ENCODE measurements at places on chromosomes 3 and 15.

DNA sequence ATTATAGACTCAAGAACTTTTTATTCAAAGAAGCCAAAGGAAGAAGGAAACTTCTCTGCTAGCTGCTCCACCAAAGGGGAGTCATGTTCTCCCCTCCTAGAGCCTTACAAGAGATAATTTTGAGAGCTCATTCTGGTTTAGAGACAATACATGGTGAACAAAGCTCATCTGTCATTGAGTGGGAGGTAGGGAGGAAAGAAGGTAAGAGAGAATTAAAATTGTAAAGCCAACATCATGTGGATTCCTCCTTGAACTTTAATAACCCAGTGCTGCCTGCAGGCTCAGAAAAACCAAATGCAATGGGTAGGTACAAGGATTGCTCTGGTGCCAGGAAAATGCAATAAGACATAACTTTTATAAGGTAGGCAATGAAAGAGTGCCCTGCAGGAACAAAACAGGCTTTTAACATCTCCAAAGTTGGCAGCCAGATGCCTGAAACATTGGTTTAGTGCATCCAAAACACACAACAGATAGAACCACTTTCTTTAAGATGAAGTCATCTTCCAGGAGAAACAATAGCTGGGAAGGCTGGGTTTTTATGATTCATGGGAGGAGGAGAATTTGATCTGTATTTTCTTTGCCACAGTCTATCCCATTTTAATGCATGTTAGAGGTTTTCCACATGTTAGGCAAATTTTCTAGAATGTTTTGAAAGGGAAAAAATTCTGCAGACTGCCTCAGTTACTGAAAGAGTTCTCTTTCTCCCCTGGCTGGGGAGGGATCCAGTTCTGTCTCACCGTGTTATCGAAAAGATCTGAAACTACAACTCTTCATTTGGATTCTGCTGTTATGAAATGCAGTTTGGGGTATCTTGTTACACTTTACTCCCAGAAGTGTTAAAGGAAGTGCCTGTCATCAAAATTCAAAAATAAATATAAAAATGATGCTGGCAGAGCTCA is 11.3 kb upstream of the ARHGEF3 start:
- DNase-seq = no peak

- no peak for DNase-seq
These were observed 58.4 kb downstream of the IQSEC1 start for GRCh38 chr3:13014755-13015285.

DNA sequence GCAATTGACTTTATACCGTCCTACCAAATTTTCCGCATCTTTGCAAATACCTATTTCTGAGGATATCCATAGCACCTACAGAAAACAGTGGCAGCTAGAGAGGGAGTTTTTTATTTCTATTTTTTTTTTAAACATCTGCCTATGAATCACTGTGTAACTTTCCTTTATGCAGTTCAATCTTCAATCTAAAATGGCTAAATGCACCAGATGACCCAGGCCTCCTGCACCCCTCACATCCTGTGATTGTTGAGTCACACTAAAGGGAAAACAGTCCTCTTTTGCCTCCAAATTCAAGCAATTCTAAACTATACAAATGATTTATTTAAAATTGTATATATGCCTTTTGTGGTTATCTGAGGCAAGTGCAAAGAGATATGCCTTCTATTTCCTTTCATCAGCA is 20.1 kb upstream of the BCL6 start:
- no peak for DNase-seq

DNA sequence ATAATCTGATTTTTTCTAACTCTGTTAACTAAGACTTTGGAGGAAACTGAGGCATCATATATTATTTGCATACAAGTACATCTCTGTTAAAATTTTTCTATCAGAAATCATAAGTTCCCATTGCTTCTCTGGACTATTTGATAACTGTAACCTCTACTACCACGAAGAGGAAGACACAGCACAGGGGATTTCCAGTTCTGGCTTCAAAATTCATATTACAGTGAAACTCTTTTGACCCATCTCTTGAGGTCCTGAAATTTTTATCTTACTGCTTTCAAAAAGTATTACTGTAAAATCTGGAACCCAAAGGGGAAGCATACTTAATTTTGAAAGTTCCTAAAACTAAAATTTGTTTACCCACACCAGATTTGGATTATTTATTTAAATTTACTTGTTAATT is 4.2 kb downstream of the PLSCR1 start:
- DNase-seq = no peak

DNA sequence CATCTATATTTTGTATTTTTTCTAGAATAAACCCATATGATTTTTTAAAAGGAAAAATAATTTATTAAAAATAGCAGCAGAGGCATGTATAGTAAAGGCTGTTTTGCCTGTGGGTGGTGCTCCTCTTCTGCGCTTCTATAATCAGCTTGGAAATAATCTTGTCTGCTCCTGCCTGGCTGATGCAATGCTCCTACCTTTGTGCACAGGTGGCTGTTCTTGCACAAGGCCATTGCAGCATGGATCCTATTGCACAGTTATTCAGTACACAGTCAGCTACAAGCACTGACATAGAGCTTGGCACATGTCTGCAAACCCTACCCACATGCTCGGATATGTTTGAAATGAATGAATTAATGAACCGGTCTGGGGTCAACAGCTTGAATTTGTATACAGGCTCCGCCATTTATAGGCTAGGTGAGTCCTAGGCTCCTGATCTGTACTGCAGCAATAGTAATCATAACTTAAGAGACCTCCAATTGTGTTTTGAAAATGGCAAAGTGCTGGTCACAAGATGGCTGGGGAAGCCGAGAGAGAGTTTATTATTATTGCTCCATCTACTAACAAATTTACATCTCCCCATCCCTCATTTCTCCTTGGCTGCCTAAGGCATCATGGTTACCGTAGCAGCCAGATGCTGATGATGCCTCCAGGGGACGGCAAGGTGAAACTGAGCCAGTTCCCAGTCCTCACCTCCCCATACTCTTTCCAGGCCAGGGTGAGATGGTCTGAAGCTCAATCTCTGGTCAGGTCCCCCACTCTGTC is 532 bp upstream of the RTP1 start:
- no peak for DNase-seq

DNA sequence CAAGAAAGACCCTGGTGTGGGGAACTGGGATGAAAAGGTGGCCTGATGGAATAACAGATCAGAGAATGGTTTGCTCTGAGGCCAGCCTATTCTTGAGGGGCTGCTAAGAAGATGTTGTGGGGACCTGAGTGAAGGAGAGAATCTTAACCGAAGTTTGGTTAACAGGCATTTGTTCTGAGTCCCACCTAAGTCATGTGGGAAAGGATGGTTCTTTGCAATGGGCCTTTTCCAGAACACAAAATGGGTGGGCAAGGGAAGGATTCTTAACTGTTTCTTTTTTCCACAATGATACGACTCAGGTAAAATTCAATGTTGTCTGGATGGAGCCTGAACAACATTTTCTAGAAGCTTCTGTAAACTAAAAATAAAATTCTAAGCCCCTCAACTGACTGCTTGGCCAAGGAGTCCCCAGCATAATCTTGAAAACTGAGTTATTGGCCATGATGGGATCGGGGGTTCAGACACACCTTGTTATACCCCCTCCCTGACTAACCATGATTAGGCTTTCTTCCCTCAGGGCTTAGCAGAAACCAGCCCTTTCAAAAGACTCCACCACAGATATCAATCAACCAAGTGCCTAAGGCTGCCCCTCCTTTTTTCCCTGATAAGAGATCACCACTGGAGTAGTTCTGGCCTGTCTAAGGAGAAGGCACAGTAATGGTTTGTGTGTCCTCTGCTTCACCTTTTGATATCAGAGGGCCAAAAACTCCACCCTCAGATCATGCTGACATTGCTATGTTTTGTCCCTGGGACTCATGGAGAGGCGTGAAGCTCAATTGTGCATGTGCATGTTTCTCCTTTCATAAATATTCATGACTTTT is 30.1 kb downstream of the SCN11A start:
- DNase-seq = no peak
